ENCODE measurements at places on chromosomes 16 and 17.

DNA sequence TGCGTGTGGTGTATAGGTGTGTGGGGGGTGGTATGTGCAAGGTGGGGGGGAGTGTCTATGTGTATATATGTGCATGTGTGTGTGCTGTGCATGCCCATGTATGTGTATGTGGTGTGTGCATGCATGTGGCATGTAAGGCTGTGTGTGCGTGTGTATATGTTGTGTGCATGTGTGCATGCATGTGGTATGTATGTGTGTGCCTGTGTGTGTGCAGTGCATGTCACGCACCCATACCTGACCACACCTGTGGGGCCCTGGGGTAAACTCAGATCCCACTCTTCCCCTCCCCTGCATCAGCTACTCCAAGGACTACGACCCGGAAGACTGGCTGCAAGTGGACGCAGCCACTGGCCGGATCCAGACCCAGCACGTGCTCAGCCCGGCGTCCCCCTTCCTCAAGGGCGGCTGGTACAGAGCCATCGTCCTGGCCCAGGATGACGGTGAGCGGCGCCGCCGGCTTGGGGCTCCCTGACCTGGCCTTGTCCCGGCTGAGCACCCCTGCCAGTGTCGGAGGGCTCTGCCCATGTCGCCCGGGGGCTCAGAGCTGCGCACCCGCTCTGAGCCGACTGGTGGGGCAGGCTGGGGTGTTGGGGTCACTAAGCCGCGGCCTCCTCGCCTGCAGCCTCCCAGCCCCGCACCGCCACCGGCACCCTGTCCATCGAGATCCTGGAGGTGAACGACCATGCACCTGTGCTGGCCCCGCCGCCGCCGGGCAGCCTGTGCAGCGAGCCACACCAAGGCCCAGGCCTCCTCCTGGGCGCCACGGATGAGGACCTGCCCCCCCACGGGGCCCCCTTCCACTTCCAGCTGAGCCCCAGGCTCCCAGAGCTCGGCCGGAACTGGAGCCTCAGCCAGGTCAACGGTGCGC is 9.1 kb downstream of the SLC22A31 start:
- H3K4me3 ChIP-seq, result no peak overlapping the region
- no peak overlapping the region for H3K27ac ChIP-seq
- no peaks in the 10 kb centered on the region for H3K27me3 ChIP-seq
- no peaks in the 10 kb centered on the region for H3K4me1 ChIP-seq

- H3K4me3 ChIP-seq, result peak overlapping the region; percentile 72
- peaks cover 35% of the 10 kb centered on the region for H3K36me3 ChIP-seq
- no peak overlapping the region for H3K27ac ChIP-seq
- peaks cover 11% of the 10 kb centered on the region for H3K27me3 ChIP-seq
Observed at GRCh38 chr17:5097101-5097834, 14.4 kb downstream of the ZNF232 start.

DNA sequence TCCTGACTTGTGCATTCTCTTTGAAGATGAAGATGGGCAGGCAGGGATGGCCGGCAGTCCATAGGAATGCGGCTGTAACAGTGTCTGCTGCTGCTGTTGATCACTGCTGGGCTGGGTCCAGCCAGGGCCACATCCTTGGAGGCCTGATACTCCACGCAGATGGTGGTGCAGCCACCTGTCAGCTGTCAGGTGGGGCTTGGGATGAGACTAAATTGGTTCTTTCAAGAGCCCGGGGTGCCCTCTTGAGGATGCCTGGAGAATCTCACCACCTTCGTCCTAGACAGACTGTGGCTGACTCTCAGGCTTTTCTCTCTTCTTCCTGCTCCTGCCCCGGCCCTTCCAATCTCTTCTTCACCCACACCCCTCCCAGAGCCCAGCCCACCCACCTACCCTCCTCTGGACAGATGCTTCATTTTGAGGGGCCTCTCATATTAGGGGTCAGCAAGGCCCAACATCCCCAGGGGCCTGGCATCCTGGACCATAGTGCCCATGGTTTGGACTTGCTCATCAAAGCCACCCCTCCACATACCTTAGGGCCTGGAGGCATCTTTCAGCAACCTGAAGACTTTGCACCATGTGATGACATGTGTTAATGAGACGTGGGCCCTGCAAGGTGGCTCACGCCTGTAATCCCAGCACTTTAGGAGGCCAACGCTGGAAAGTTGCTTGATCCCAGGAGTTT is 19.1 kb downstream of the OSBPL7 start:
- H3K4me3 ChIP-seq, result no peak overlapping the region
- peak; percentile 73 for DNase-seq
- H3K27me3 ChIP-seq, result no peaks in the 10 kb centered on the region
- no peaks in the 10 kb centered on the region for H3K36me3 ChIP-seq

DNA sequence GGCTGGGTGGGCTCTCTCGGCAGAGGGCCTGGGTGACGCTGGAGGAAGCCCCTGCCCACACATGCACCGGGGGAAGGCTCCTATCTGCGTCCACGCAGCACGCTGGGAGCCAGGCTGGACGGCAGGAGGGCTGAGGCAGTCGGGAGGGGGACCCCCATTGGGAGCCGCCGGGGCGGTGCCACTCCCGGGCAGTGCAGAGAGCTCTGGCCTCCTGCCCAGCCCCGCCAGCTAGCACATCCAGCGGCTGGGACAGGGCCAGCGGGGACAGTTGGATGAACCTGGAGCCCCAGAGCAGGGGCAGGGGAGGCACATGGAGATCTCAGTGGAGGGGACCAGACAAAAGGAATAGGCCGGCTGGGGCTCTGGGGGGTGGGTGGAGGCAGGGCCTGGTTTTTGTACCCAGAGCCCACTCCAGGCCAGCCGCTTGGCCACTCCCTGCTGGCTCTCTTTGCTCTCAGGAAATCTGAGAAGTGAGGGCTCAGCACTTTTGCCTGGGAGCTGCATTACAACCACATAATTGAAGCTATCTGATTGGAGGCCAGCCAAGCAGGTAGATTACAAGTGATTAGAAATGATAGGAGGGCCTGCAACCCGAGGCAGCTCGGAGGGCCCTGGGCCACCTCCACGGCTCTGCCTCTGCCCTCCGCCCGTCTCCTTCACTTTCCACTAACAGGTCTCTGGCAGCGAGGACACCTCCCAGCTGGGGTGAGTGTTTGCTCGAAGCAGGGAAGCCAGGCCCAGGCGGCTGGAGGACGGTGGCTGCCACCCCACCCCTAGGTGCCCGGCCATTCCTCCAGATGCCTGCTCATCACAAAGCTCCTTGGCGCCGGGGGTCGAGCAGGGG is 40.1 kb downstream of the ENGASE start:
- H3K4me1 ChIP-seq, result no peaks in the 10 kb centered on the region
- H3K27me3 ChIP-seq, result no peaks in the 10 kb centered on the region
- no peak for DNase-seq
- H3K27ac ChIP-seq, result no peak overlapping the region
- no peak overlapping the region for H3K4me3 ChIP-seq
- no peaks in the 10 kb centered on the region for H3K36me3 ChIP-seq

DNA sequence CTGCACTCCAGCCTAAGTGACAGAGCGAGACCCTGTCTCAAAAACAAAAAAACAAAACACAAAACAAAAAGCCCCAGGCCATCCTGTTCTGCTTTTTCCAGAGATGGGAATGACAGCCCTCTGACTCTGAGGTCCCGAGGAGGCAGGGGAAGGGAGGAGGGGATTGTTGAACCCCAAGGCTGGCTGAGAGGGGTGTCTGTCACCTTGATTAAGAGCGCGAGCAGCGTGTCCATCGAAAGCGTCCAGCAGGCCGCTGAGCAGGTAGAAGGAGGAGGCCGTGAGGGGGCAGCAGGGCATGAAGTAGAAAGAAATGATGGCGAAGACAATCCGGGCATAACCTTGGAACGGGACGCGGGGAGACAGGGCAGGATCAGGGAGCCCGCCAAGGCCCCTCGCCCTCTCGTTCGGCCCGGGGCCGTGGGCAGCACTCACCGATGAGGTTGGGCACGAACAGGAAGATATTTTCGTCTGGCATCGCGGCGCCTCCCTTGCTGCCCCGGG is 593 bp downstream of the CDIPT start:
- H3K27me3 ChIP-seq, result no peaks in the 10 kb centered on the region
- peak overlapping the region; percentile 70 for H3K27ac ChIP-seq
- peaks cover 22% of the 10 kb centered on the region for H3K4me1 ChIP-seq
- H3K4me3 ChIP-seq, result peak overlapping the region; percentile 95
- DNase-seq, result peak; percentile 31
- peaks cover 7% of the 10 kb centered on the region for H3K36me3 ChIP-seq

DNA sequence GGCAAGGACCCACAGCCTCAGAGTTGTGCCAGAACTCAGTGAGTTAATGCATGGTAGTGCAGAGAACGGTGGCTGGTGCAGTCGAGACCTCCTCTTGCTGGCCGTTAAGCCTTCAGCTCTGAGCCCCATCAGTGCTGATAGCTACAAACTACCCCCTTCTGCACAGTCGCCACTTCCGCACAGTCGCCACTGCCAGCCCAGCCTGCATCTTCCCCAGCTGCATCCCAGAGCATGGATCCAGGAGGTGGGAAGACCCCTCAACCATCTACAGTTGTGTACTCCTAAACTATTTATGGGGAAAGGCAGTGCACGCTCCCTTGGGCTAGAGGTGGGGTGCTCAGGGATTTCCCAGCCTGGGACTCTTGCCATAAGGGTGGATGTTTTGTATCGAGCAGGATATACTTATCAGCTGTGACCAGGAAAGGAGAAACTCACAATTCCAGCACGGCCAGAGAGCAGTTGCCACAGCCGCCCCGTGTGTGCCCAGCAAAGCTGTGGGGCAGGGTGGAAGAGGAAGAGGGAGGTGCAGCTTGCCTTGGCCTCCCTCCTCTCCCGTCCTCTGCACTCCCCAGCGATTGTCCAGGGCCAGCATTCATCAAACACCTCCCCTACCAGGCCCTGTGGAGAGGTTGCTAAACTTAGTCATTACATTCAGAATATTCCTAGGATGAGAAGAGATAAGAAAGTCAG is 49.5 kb upstream of the CMIP start:
- no peak for DNase-seq
- H3K4me3 ChIP-seq, result no peak overlapping the region
- H3K4me1 ChIP-seq, result no peaks in the 10 kb centered on the region
- no peaks in the 10 kb centered on the region for H3K27me3 ChIP-seq
- H3K36me3 ChIP-seq, result peaks cover 4% of the 10 kb centered on the region
- no peak overlapping the region for H3K27ac ChIP-seq

DNA sequence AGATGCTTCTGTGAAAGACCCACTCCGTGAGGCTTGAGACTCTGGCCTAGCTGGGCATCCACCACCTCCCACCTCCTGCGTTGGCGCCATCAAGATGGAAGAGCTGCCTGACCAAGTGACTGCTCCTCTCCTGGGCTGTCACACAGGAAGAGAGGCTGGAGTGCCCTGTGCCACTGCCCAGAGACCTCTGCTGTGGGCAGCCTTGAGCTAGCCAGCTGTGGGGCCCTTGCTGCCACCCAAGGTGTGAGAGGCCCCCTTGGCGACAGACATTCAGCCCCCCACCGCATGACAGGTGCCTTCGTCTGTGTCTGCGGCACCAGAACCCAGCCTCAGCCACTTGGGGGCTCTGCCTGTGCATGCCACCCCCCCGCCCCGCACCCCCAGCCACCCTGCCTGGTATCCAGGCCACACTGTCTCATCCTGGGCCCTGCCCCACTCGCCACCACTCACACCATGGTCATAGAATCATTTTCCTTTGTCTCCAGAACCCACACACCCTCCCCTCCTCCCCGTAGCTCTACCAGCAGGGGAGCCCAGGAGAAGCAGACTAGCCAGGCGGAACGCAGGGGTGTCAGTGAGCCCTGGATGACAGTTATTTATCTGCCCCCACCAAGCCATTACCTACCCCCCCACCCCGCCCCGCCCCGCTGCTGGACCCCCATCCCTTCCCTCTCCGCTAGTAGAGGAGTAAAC is 120.9 kb upstream of the LHX1 start:
- H3K27ac ChIP-seq, result no peak overlapping the region
- H3K4me3 ChIP-seq, result no peak overlapping the region
- H3K27me3 ChIP-seq, result peaks cover 44% of the 10 kb centered on the region
- no peaks in the 10 kb centered on the region for H3K36me3 ChIP-seq

GRCh38 chr17:5705081-5705875 is 121.0 kb upstream of the NLRP1 start:
- H3K27ac ChIP-seq, result no peak overlapping the region
- no peaks in the 10 kb centered on the region for H3K36me3 ChIP-seq
- peaks cover 19% of the 10 kb centered on the region for H3K27me3 ChIP-seq
- H3K4me1 ChIP-seq, result no peaks in the 10 kb centered on the region
- H3K4me3 ChIP-seq, result no peak overlapping the region

GRCh38 chr17:79874329-79874981 is 35.2 kb upstream of the CBX4 start:
- no peak overlapping the region for H3K4me3 ChIP-seq
- DNase-seq, result peak; percentile 28
- H3K27ac ChIP-seq, result no peak overlapping the region
- no peaks in the 10 kb centered on the region for H3K4me1 ChIP-seq

- no peak overlapping the region for H3K27ac ChIP-seq
- no peaks in the 10 kb centered on the region for H3K4me1 ChIP-seq
- H3K36me3 ChIP-seq, result no peaks in the 10 kb centered on the region
- H3K4me3 ChIP-seq, result no peak overlapping the region
Observed at GRCh38 chr16:61148930-61149329, 887.3 kb downstream of the CDH8 start.

DNA sequence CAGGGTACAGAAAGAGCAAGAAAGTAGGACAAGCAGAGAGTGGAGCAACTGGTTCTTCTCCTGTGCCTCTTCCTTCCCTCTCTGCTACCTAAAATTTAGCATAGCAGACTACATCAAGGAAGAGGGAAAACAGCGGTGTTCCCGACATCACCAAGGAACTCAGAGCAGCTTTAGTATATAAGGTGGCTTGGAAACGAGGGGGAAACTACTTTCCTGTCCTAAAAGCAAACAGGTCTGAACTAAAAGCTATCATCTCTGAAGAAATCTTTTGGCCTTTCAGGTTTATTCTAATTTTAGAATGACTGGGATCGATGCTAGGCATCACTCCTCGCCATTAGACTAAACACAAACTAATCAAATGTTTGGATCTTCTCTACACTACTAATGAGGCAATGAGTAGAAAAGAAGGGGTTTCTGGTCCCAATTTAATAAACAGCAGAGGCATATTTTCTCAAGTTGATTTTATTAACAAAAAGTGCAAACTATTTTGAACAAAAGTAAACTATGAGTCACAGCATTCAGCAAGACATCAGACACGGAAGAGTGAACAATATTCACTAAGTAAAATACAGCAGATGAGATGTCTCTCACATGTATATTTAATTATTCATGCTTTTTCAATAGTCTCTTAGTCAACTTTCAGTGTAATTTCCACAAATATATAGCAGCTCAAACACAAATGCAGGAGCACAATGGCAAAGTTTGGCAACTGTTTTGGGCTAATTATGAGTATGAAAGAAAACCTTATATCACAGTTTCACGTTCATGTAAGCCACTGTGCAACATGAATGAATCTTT is 108.7 kb downstream of the TRIM37 start:
- peaks cover 19% of the 10 kb centered on the region for H3K36me3 ChIP-seq
- H3K4me3 ChIP-seq, result no peak overlapping the region
- no peak for DNase-seq
- no peaks in the 10 kb centered on the region for H3K27me3 ChIP-seq
- peaks cover 37% of the 10 kb centered on the region for H3K4me1 ChIP-seq
- no peak overlapping the region for H3K27ac ChIP-seq

DNA sequence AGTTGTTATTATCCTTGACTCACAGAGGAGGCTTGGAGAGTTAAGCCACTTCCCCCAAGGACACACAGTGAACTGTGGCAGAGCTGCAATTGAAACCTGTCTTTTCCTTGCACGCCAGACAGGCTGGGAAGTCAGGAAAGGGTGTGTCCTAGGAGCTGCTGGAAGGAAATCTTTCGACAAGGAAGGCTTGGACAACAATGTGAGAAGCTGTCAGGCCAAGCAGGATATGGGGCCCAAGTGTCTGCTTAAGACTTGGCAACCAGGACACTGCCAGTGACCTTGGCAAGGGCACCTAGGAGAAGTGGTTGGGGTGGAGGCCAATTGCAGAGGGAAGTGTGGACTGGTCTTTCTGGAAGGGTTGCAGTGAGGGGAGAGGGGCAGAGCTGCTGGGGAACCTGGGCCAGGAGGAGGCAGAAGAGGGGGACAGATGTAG is 2.1 kb upstream of the CAMKK1 start:
- H3K36me3 ChIP-seq, result no peaks in the 10 kb centered on the region
- H3K27me3 ChIP-seq, result no peaks in the 10 kb centered on the region
- no peak for DNase-seq
- no peak overlapping the region for H3K27ac ChIP-seq
- peaks cover 28% of the 10 kb centered on the region for H3K4me1 ChIP-seq
- H3K4me3 ChIP-seq, result no peak overlapping the region
